ENCODE measurements at places on chromosomes 5 and 9.
A peak's percentile ranks its signal among the peaks of the same experiment; 100 is the strongest.

DNA sequence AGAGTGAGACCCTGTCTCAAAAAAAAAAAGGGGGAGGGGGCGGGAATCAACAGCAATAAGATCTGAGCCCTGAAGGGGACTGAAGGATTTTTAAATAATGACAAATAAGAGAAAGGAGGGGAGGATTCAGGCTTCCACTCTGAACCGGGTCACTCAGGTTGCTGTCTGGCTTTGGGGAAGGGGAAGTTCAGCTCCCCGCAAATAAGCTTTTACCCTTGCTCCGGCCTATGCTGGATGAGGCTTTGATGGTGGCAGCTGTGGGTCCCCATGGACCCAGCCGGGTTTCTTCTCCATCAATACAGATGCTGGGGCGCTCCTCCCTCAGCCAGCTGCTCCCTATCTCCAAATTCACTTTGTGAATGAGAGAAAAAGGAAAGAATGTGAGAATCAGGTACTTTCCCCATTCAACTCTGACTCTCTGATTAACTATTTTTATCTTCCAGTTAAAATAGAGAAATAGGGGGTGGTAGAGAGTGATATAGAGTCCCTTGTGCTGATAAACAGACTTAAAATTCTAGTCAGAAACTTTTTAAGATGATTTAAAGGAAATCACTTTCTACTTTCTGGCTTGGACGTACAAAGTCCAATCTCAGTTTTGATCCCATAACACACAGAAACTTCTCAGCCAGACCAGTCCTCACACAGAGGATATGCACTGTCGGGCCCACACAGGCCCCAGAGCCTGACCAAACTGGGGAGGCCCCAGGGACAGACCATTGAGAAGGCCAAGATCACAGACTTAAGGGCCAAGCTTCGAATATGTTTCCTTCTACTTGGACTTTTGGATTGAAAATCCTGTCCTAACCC, 39.6 kb downstream of the C5orf15 start:
- DNase-seq: no peak

DNA sequence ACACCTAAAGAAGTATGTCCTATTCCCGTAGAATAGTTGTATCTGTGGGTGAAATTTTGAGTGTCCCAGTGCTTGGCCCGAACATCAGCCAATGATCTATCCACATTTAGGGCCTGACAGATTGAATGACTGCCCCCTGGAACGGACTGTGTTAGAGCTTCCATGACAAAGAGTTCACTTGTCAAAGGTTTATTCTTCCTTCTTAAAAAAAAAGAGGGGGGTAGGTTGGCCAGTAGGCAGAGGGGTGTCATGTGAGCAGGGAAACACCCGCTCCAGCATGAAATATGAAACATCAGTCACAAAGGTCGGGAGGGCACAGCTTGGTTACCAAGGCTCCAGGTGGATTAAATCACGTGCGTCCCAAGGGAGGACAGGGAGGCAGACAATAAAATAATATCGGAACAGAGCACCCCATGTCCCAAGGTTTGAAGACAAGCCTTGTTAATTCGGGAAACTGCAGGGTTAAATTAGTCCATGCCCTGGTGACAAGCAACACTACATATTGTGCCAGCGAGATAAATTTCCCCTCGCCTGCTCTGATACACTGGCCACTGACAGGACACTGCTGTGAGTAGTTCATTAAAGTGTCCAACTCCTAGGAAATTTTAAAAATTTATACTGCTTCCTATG, 401.2 kb downstream of the IRX1 start:
- no peak for DNase-seq

- no peak for DNase-seq
Measured at GRCh38 chr5:137621861-137622823, 113.7 kb downstream of the KLHL3 start.

- DNase-seq: no peak
Measured at GRCh38 chr5:133026664-133027153, 360 bp upstream of the ZCCHC10 start.

GRCh38 chr5:169161022-169161680, 139.8 kb downstream of the SLIT3 start:
- no peak for DNase-seq

GRCh38 chr5:137216976-137217598, 282.0 kb downstream of the SPOCK1 start:
- DNase-seq: no peak

DNA sequence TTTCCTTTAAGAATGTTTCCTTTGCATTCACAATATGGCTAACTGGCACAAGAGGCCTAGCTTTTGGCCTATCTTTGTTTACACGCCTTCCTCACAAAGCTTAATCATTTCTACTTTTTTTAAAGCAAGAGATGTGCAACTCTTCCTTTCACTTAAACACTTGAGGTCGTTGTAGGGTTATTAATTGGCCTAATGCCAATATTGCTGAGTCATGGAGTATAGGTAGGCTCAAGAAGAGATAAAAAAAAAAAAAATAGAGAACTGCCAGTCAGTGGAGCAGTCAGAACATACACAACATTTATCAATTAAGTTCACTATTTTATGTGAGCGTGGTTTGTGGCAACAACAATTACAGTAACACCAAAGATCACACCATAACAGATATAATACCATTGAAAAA, 5.9 kb downstream of the FKBP15 start:
- no peak for DNase-seq

- DNase-seq: no peak
Measured at GRCh38 chr5:143543358-143544255, 140.1 kb upstream of the NR3C1 start.

DNA sequence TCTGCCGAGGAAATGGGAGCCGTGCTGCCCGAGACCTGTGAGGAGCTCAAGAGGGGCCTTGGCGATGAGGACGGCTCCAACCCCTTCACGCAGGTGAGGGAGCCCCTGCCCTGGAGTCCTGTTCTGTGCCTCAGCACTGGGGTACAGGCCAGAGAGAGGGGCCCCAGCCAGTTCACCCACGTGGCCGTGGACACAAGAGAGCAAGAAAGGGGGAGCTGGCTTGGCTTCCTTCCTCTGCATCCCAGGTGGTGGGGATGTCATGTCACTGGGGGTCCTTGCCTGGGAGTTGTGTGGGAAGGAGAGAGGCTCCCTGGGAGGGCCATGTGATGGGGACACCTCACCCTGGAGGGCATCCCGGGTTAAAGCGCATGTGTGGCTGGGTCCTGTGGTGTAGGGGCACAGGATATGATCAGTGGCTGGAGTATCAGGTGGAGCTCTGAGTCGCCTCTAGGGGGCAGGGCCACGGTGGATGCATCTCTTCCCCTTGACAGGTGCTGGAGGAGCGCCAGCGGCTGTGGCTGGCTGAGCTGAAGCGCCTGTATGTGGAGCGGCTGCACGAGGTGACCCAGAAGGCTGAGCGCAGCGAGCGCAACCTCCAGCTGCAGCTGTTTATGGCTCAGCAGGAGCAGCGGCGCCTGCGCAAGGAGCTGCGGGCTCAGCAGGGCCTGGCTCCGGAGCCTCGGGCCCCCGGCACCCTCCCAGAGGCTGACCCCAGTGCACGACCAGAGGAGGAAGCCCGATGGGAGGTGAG, 7.5 kb downstream of the N4BP3 start:
- peak; percentile 40 for DNase-seq

- DNase-seq: no peak
Measured at GRCh38 chr9:2638871-2639673, 17.5 kb downstream of the VLDLR start.

DNA sequence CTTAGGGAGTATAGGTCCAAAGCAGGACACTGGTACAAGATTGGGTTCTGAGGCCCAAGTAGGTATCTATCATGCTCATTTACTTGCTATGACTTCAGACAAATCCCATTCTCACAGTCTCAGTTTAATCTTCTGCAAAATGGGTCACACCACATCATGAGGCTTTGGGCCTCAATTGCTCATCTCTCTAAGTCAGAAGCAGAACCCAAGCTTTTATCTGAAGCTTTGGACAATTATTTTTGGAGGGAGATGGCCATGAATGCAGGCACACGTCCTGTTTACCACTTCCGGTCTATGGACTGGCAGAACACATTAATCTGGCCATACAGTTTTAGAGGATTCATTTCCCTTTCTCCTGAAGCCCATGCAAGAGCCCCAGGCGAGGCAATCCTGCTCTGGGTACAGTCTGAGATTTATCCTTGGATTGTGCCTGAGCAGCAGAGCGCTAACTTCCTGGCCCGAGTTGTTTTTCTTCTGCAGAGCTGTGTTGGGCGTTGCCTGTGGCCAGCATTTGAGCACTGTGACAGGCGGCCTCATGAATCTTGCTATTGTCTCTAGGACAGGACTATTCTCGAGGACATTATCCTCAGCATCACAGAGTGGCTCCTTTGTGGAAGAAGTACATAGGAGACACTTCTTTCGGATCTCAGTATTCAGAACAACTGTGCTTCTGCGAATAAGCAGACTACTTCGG, 16.1 kb downstream of the SLC22A4 start:
- DNase-seq: no peak

DNA sequence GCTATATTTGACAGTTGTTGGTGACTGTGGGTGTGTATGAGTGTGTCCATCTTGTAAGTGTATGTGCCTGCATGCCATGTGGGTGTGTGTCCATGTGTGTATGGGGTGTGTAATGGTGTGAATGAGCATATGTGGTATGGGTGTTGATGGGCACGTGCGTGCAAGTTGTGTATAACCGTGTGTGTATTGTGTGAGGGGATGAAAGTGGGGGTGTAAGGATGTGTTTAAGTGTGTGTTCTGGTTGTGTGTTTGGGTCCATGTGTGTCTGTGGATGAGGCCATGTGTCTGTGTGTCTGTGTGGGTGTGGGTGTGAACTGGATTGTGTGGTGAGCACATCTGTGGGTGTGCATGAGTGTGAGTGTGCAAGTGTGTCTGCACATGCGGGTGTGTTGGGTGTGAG, 5.9 kb upstream of the FAM78A start:
- DNase-seq: no peak

All from stimulated activated CD8-positive, alpha-beta memory T cell treated with anti-CD3 and anti-CD28 coated beads, Interleukin-4, amount 100 ng/mL, for 4 hours (primary cell).